ENCODE measurements at places on chromosomes 7 and 10. TPM values are rescaled to one million over a fixed set of nuclear protein-coding genes. Genes with fewer than 3 reads are reported as not detected.

The EBLN1 gene
- polyA plus RNA-seq: not detected

The EVX1 gene
- not detected for polyA plus RNA-seq

The NUDT1 gene
- polyA plus RNA-seq: 19.9 TPM

The CDNF gene
- 2.6 TPM for polyA plus RNA-seq

GRCh38 chr7:95330204-95330960 lies 6.0 kb upstream of the PON1 start:
- DNase-seq: no peak

The URGCP gene
- polyA plus RNA-seq: 37.5 TPM

GRCh38 chr7:113659416-113659815 lies 259.4 kb downstream of the PPP1R3A start:
- no peak for DNase-seq

The PPP1R17 gene
- not detected for polyA plus RNA-seq

DNA sequence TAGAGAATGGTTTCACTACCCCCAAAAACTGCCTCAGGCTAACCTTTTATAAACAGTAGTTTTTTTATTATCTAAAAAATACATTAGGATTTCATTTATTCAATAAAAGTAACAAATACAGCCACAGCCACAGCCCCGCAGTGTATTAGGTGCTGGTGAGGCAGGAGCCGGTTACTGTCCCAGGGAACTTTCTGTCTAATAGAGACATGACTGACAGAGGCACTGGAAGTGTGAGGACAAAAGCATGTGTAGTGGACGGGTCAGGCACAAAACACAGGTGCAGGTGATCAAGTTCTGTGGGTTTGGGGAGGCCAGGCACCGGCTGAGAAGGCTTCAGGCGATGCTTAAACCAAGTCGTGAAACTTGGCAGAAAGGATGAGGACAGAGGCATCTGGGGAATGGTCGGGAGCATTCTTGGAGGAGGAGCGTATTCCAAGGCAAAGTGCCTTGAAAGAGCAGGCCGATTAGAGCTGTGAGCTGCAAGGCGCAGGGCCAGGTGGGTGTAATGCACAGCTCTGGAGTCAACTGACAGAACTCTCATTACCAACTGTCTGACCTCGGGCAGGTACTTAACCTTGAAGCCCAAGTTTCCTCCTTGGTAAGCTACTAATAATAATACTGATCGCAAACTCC lies 138.2 kb downstream of the USP6NL start:
- DNase-seq: no peak

- no peak for DNase-seq
Observed at GRCh38 chr7:35551321-35552081, 143.4 kb downstream of the HERPUD2 start.

The GALNT11 gene
- polyA plus RNA-seq: 63.8 TPM

The PRPS1L1 gene
- not detected for polyA plus RNA-seq

GRCh38 chr10:86083664-86084175 lies 282.9 kb downstream of the GRID1 start:
- DNase-seq: no peak

Data from left lung (tissue), 14 donors.